Daoy (cell line): ENCODE measurements at places on chromosomes 5 and 9. TPM values are rescaled to one million over a fixed set of nuclear protein-coding genes. Genes with fewer than 3 reads are reported as not detected.

The PMPCA gene
- 85.3 and 129 TPM in 2 replicates for total RNA-seq

The FCN1 gene
- not detected in 2 replicates for total RNA-seq

The SLC44A1 gene
- total RNA-seq, result 30.7 and 33.3 TPM in 2 replicates

The INSL4 gene
- not detected in 2 replicates for total RNA-seq
